ENCODE measurements at places on chromosomes 1 and 21.

- no peak for DNase-seq
Observed at GRCh38 chr1:95652423-95652965, 418.5 kb downstream of the RWDD3 start.

- DNase-seq = no peak
Observed at GRCh38 chr1:83527987-83528386, 470.9 kb downstream of the TTLL7 start.

DNA sequence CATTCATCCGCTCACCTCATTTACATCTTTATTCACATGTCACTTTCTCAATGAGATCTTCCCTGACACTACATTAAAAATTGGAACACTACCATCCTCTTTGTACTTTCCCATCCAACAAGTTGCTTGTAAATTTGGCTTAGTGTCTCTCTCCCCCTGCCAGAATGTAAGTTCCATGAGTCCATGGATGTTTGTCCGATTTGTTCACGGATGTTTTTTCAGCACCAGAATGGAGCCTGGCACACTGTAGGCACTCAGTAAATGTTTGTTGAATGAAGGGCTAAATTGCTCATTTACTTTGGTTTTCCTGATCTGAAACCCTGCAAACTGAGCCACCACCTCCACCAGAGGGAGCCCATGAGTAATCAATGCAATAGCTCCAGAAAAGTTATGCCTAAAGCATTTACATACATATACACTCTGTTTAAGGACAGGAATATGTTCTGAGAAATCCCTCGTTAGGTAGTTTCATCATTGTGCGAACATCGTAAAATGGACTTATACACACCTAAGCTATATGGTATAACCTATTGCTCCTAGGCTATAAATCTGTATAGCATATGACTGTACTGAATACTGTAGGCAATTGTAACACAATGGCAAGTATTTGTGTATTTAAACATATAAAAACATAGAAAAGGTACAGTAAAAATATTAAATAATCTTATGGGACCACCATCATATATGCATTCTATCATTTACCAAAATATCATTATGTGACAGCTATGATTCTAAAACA lies 2.8 kb upstream of the EYA3 start:
- peak; percentile 64 for DNase-seq

DNA sequence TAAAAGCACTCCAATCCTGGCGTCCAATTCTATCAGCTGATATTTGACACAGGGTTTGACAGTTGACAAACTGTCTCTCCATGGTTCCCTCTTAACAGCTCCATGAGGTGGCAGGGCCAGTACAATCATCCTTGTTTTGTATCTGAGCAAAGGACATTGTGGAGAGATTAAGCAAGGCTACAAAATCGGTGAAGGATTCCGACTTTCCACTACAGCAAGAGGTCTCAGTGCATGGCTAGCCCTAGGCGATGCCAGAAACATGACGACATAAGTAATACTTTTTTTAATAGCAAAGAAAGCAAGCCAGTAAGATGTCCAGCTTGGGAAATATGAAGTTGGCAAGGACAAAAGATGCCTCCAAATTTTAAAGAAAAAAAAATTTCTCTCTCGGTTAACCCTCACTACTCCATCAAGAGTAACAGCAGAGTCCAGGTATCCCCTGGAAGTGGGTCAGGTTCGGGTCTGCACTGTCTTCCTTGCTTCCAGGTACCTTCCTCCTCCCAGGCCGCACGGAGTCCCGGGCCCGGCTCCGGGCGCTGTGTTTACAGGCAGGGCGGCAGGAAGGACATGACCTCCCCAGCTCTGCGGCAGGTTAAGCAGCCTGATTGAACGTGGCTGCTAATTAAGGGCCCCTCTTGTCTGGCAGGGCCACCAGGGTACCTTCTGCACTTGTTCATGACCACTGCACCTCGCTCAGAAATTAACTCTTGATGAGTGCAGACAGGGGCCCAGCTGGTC lies 106.1 kb downstream of the SIM2 start:
- DNase-seq = no peak

DNA sequence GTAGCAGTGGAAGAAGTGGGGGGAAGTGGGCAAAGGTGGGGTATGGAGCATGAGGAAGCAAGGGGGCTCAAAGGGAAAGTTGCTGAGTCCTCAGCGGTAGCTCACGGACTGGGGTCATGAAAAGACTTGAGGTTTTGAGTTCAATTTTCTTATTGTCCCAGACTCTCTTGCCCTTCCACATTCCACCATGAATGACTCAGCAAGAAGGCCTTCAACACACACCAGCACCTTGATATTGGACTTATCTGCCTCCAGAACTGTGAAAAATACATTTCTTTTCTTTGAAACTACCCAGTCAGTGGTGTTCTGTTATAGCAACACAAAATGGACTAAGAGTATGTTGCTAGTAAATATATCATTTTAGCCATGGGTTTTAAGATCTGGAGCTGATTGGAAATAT lies 17.3 kb upstream of the RHBDL2 start:
- DNase-seq = no peak

GRCh38 chr1:197453376-197454058 lies 185.5 kb downstream of the CRB1 start:
- no peak for DNase-seq

DNA sequence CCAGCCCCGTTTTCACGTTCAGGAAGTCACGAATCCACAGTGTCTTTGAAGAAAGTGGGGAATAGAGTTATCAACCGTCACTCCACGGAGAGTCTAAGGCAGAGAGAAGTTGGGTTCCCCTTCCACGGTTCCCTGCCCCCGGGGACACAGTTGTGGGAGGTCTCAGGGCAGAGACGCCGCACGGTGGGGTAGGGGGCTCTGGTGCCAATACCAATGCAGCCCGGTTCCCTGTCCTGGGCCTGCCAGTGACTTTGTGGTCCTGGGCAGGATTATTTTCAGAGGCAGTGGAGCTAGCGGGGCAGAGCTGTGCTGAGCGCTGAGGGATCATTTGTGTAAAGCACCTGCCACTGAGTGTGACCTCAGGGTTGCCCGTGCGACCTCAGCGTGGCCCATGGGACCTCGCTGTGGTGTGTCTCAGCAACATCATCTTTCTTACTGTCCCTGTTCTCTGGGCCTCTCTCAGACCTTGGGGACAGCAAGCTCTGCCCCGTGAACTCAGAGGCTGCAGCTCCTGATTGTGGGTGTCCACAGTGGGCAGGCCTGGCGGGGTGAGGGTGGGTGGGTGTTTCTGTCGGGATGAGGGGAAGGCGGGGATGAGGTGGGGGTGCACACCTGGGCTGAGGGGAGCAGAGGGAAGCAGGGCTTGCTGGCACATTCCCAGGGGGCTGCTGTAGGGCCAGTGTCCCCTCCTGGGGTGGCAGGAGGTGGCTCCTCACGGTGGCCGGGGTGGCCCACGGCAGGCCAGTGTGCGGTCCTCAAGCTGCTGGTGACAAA lies 65.2 kb downstream of the AGPAT3 start:
- DNase-seq = no peak

GRCh38 chr21:36396971-36397370 lies 11.8 kb downstream of the CHAF1B start:
- no peak for DNase-seq

Data from hematopoietic multipotent progenitor cell treated with erythropoietin and hydrocortisone succinate and interleukin-3 and kit ligand, for 15 days (in vitro differentiated cells).